ENCODE measurements at places on chromosomes 13 and 19.

DNA sequence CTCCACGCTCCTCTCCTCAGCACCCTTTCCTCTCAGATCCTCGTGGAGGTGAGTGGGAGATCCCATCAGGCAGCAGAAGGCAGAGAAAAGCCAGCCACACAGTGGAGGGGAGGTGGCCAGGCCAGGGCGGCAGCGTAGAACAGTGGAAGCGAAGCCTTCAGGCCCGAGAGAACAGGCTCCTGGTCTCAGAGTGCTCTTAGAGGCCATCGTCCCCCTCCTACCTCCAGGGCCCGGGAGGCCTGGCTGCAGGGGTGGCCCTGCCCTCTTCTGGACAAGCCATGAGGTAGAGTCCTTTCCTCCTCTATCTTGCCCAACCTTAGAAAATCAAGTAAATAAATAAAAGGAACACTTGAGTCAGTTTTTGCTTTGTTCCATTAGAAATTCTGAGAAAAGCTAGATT is 202.0 kb downstream of the KATNAL1 start:
- DNase-seq = no peak

GRCh38 chr19:50646074-50646807 is 3.0 kb upstream of the C19orf81 start:
- DNase-seq = no peak

DNA sequence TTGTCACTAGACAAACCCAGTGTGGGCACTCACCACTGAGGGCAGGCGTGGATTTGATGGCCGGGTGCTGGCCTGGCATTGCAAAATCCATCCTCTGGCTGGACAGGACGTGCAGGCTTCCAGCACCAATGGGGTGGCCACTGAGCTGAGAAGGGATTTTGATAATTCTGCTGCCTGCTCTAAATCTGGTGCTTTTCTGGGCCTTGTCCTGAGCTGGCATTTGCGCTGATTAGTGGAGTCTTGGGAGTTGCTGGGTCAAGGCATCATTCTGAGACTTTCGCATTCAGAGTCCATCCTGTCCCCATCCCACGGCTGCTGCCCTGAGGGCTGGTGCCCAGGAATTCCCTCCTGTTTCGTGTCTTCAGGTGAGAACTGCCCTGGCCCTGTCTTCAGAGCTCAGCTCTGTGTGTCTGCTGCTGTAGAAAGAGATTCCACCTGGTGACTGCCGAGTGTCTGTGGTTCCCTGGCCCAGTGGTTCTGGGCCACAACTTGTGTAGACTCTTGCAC is 65.9 kb upstream of the MCF2L start:
- no peak for DNase-seq

- DNase-seq = no peak
Observed at GRCh38 chr19:4583961-4584669, 24.6 kb upstream of the SEMA6B start.

GRCh38 chr19:43914051-43914450 is 21.0 kb downstream of the ZNF45 start:
- no peak for DNase-seq

DNA sequence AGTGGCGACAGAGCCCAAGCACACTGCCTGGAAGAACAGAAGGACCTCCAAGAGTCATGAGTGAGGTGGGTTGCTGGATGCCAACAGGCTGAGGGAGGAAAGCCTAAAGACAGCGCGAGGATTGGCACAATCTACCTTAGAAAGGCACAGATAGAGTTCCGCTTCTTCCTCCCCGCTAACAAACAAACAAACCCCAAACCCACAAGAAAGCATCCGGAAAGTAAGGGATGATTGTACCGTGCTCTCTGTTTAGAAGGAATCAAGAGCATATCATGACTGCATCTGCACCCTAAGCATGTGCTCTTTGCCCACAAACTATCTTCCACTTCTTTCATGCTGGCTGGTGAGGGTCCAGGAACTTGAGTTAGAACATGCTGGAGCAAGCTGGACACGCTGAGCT is 233.0 kb upstream of the KLF12 start:
- no peak for DNase-seq

DNA sequence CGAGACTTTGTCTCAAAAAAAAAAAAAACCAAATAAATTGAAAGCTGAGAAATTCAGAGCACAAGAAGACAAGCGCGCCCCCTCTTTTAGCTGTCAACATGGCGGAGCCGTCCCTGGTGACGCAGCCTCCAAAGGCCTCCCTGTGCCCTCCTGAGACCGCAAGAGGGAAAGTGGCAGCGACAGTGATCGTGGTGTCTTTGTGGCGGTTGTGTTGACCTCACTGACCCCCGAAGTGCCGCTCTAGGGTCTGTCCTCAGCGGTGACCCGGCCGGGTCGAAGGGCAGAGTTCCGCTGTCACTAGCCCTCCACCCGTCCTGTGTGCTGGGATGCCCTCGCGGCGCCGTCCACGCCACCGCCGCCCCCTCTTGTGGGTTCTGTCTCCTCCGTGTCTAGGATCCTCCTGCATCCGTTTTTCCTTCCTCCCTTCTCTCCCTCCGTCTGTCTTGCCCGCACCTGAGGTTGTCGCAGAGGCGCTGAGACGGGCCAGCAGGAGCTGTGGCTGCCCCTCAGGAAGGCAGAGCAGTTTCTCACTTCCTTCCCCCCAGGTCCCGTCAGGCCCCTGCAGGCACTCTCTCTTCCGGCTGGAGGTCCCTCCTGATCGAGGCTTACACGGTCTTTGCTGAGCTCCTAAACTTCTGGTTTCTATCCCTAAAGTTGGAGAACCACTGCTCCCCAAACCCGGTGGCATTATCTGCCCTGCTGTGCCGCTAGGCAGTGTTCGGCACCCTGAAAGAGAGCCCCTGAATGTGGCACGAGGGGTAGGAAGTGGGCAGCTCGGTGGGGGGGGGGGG is 7.2 kb downstream of the UHRF1 start:
- DNase-seq = no peak
